Glutamatergic neuron (in vitro differentiated cells): ENCODE measurements at places on chromosomes 12 and 14. TPM values are rescaled to one million over a fixed set of nuclear protein-coding genes. Genes with fewer than 3 reads are reported as not detected.
A peak's percentile ranks its signal among the peaks of the same experiment; 100 is the strongest.

The NR1H4 gene
- total RNA-seq = not detected

GRCh38 chr14:28603606-28604005 is 163.0 kb upstream of the FOXG1 start:
- no peak for DNase-seq

The MANSC4 gene
- total RNA-seq = not detected

- DNase-seq = no peak
Measured at GRCh38 chr12:114407842-114408411, 2.0 kb upstream of the TBX5 start.

The STYK1 gene
- total RNA-seq = not detected

GRCh38 chr14:68269136-68269927 is 449.8 kb downstream of the RAD51B start:
- no peak for DNase-seq

- no peak for DNase-seq
Measured at GRCh38 chr12:16449459-16449858, 102.0 kb downstream of the MGST1 start.

The SPPL3 gene
- 53.4 TPM for total RNA-seq

GRCh38 chr12:6914246-6914946 is at the start of gene ENO2:
Gene ENO2, plus strand, starts transcription at chr12:6914580. Its CDS starts 1,253 bp downstream, at chr12:6915833.
- DNase-seq = peak; percentile 78

The OAS2 gene
- not detected for total RNA-seq

GRCh38 chr12:48924617-48925303 is 532 bp downstream of the FKBP11 start:
- DNase-seq = peak; percentile 66

- no peak for DNase-seq
Measured at GRCh38 chr14:76640923-76641395, 120.3 kb upstream of the VASH1 start.

DNA sequence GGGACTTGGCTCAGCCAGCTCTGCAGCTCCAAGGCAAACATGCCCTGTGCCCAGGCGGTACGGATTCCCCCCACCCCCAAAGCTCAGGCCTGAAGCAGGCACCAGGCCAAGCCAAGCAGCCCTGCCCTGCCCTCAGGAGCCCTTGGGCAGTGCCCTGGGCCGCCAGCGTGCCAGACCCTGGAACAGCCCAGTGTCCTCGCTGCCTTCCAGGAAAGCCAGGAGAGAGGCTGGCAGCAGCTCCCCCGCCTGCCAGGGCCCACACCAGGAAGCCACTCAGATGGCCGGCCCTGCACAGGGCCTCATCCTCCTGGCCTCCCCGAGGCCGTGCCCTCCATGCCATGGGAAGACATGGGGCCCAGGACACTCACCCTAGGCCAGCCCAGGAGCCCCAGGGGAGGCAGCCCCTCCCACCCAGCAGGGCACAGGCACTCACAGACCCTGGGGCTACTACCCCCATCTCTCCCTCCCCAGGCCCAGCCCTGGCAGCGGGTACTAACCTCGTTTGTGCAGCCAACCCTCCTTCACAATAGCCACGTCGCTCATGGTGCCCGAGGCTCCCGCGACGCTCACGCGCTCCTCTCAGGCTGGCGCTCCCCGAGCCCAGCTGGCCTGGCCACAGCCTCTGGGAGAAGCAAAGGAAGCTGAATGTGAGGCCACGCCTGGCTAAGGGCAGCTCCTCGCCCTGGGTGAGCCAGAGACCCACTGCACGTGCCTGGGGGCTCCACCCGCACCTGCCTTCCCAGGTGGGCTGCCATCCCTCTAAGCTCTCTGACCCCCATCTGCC is 3.3 kb downstream of the AKT1 start:
- no peak for DNase-seq

The DDN gene
- 6.4 TPM for total RNA-seq

DNA sequence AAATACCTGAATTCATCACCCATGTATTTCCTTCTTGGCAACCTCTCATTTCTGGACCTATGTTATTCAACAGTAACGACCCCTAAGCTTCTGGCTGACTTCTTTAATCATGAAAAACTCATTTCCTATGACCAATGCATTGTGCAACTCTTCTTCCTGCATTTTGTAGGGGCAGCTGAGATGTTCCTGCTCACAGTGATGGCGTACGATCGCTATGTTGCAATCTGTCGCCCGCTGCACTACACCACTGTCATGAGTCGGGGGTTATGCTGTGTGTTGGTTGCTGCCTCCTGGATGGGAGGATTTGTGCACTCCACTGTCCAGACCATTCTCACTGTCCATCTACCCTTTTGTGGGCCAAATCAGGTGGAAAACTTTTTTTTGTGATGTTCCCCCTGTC is 356 bp downstream of the OR4Q2 start:
- DNase-seq = no peak

GRCh38 chr12:113136128-113136989 is 798 bp upstream of the RASAL1 start:
- DNase-seq = no peak

The RGS6 gene
- total RNA-seq = 1.2 TPM

DNA sequence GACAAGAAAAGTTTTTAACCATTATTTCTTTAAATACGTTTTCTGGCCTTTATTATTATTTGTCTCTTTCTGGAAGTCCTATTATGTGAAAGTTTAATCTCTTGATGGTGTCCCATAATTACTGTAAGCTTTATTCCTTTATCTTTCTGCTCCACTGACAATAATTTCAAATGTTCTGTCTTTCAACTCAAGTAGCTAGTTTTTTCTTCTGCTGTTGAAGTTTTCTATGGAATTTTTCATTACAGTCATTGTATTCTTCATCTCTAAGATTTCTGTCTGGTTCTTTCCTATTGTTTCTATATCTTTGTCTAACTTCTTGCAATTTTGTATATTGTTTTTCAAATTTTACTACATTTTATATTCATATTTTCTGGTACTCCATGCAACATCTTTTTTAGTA is 173.6 kb upstream of the MGAT4C start:
- no peak for DNase-seq

DNA sequence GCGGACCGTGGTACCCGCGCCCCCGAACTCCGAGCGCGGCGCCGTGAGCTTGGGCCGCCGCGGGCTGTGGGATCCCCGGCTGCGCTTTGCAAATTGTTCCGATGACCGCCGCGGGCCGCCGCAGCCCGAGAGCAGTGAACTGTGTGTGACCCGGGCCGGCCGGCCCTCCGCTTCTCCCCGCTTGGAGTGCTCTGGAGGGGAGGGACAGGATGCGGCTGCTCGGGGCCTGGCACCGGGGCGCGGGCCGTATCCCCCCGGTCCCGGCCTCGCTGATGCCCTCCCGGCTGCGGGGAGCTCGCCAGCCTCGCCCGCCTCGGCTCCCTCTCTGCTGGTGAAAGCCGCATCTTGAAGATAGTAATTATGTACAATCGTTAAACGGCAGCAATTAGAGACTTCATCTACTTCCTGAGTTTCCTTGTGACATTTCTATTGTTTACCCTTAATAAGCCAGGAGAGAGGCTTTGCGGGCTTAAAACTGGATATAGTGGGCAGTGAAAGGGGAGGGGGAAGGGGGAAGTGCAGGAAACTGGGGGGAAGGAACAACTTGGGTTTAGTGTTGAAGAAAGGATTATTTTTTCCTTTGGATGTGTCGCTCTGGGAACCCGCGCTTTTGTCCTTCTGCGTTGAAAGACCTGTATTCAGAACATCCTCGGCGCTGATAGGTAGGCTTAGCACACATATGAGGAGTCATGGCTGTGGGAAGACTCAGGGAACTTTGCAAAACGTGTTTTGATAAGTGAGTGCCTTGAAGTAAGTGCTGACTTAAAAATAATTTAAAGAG is 1.2 kb downstream of the PELI2 start:
- peak; percentile 42 for DNase-seq

The P2RX2 gene
- total RNA-seq = 4.1 TPM

GRCh38 chr12:49041036-49041880 is 19.3 kb downstream of the KMT2D start:
- no peak for DNase-seq

GRCh38 chr14:101196051-101196712 is 292.7 kb upstream of the RTL1 start:
- no peak for DNase-seq
